ENCODE measurements at places on chromosomes 1 and 21. TPM values are rescaled to one million over a fixed set of nuclear protein-coding genes. Genes with fewer than 3 reads are reported as not detected.

DNA sequence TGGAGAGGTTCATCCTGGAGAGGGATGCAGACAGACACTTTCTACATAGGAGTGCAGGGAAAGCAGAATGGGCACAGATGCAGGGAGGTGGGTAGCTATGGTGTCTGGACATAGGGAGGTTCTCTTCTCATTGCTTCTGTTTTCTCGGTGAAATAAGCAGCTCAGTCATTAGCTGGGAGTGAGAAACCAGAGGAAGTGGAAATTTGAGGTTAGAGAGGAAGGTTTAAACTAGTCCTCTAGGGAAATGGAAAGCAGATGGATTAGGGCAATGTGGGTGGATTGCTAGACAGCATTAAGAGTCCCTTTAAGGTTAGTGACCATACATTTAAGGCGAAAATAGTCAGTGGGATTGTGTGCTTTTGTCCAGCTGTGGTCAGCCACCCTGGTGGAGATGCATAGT lies 39.6 kb downstream of the MPZL1 start:
- no peak overlapping the region for H3K4me3 ChIP-seq
- no peaks in the 10 kb centered on the region for H3K36me3 ChIP-seq
- H3K27ac ChIP-seq: no peak overlapping the region
- H3K4me1 ChIP-seq: peaks cover 3% of the 10 kb centered on the region

- no peaks in the 10 kb centered on the region for H3K27me3 ChIP-seq
- peaks cover 7% of the 10 kb centered on the region for H3K4me1 ChIP-seq
- peaks cover 56% of the 10 kb centered on the region for H3K36me3 ChIP-seq
- H3K27ac ChIP-seq: no peak overlapping the region
- no peak overlapping the region for H3K4me3 ChIP-seq
These were observed 22.0 kb downstream of the THAP3 start for GRCh38 chr1:6646499-6647148.

- H3K4me1 ChIP-seq: no peaks in the 10 kb centered on the region
- no peaks in the 10 kb centered on the region for H3K36me3 ChIP-seq
- no peaks in the 10 kb centered on the region for H3K27me3 ChIP-seq
- peak; percentile 35 for DNase-seq
- H3K27ac ChIP-seq: no peak overlapping the region
These were observed 481.7 kb upstream of the RUNX1 start for GRCh38 chr21:35530766-35531165.

Gene PRKAA2
- total RNA-seq: 27.5 TPM

DNA sequence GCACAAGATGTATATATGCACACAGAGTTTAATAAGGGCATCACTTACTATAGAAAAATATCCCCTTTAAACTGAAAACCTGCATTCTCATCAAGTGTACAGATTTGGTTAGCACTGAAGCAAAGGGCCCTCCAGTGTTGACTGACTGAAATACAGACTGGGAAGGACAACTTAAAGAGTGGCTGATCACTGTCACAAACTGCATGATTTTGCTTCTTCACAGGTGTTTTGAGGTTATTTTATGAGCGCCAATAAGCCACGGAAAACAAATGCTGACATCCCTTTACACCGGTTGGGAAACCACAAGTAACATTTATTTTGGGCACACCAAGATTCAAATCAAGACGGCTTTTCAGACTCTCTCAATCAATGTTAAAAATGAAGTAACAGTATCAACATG lies 30.9 kb upstream of the RAP1GAP start:
- no peaks in the 10 kb centered on the region for H3K27me3 ChIP-seq
- peaks cover 39% of the 10 kb centered on the region for H3K36me3 ChIP-seq
- DNase-seq: no peak
- H3K4me1 ChIP-seq: no peaks in the 10 kb centered on the region
- H3K4me3 ChIP-seq: no peak overlapping the region

- H3K4me3 ChIP-seq: no peak overlapping the region
- DNase-seq: peak; percentile 77
These were observed 30.4 kb upstream of the HHAT start for GRCh38 chr1:210298296-210298695.

- no peaks in the 10 kb centered on the region for H3K36me3 ChIP-seq
- no peak overlapping the region for H3K27ac ChIP-seq
- H3K27me3 ChIP-seq: peaks cover 6% of the 10 kb centered on the region
- peaks cover 21% of the 10 kb centered on the region for H3K4me1 ChIP-seq
- H3K4me3 ChIP-seq: no peak overlapping the region
These were observed 32.5 kb upstream of the SLC19A1 start for GRCh38 chr21:45574691-45575090.

Gene EPHA8
- 0.04 TPM for total RNA-seq

Gene SH3BGR
- 105 TPM for total RNA-seq

Data from muscle of leg (tissue), 16 donors.